MCF 10A (cell line): ENCODE measurements at places on chromosomes 3 and 15.

DNA sequence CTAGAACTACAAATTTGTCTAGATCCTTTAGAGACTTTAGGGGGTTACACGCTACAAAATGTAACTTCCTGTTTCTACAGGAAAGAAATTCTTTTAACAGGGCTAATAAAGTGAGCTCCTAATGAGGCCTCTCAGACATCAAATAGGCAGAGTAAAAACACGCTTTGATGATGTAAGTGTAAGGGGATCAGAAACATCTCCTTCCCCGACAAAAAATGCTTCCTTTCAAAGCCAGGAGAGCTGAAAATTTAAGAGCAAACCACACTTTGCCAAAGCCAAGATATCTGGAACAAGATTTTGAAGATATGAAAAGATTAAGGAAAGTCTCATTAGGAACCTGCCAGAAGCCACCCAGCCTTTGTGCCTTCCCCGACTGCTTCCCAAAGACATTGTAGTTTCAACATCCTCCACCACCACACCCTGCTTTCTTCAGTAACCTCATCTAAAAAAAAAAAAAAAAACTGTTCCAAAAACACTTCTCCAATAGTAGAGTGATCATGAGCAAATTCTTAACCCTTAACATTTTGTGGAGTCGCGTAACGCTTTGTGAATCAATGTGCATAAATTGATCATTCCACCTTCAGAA is 505.0 kb upstream of the THBS1 start:
- no peaks in the 10 kb centered on the region for H3K27me3 ChIP-seq
- H3K4me1 ChIP-seq = peaks cover 11% of the 10 kb centered on the region
- no peak for DNase-seq
- H3K36me3 ChIP-seq = no peaks in the 10 kb centered on the region
- H3K27ac ChIP-seq = no peak overlapping the region
- no peak overlapping the region for H3K4me3 ChIP-seq

DNA sequence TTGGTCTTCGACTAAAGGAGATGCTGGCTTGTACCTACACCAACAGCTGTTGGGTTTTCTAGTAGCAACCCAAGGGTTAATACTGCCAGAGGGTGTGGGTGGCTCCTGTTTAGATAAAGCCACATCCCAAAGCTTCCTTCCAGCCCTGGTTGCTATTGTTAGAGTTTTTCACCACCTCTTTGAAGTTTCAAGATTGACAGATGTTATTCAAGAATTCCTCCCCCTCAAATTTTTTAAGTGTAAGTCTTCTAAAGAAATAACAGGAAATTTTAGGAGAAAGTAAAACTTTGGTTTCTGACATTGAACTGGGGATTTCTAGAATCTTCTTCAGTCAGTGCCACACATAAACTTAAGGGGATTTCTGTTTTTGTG is 60.9 kb downstream of the TGFBR2 start:
- H3K4me3 ChIP-seq = no peak overlapping the region
- H3K27me3 ChIP-seq = no peaks in the 10 kb centered on the region
- peaks cover 6% of the 10 kb centered on the region for H3K4me1 ChIP-seq
- DNase-seq = peak; percentile 30

DNA sequence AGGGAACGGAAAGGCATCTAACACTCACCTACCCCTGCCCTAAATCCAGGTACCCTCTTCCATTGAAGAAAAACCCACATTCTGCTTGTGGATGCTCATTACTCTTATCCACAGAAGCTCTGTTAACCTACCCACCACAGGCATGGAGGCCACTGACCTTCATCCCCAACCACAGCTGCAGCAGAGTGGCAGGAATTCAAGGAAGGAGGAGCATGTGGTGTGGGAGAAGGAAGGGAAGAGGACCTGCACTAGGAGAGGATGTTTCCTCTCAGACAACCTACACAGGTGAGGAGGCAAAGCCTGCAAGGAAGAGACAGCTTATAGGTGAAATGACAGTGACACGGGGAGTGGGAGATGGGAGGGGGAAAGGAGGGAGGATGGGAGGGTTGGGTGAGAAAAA is 192.5 kb upstream of the TSC22D2 start:
- no peak overlapping the region for H3K4me3 ChIP-seq
- H3K36me3 ChIP-seq = no peaks in the 10 kb centered on the region
- DNase-seq = no peak
- peaks cover 11% of the 10 kb centered on the region for H3K4me1 ChIP-seq

DNA sequence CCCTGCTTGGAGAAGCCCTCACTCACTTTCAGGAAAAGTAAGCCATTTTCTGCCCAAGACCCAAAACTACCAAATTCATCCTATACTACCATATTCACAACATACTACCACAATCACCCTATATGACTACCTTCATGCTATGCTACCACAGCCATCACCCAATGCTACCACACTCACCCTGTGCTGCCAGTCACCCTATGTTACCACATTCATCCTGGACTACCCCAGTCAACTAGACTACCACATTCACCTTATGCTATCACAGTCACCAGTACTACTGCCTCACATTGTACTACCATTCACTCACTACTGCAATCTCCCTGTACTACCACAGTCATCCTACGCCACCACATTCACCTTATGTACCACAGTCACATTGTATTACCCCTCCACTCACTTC is 58.4 kb upstream of the CDV3 start:
- no peak overlapping the region for H3K4me3 ChIP-seq
- DNase-seq = no peak
- no peaks in the 10 kb centered on the region for H3K4me1 ChIP-seq
- no peak overlapping the region for H3K27ac ChIP-seq
- H3K27me3 ChIP-seq = no peaks in the 10 kb centered on the region

- H3K36me3 ChIP-seq = peaks cover 69% of the 10 kb centered on the region
- no peak overlapping the region for H3K4me3 ChIP-seq
- no peaks in the 10 kb centered on the region for H3K27me3 ChIP-seq
- DNase-seq = no peak
- no peak overlapping the region for H3K27ac ChIP-seq
Observed at GRCh38 chr3:177037241-177037640, 160.0 kb downstream of the TBL1XR1 start.

DNA sequence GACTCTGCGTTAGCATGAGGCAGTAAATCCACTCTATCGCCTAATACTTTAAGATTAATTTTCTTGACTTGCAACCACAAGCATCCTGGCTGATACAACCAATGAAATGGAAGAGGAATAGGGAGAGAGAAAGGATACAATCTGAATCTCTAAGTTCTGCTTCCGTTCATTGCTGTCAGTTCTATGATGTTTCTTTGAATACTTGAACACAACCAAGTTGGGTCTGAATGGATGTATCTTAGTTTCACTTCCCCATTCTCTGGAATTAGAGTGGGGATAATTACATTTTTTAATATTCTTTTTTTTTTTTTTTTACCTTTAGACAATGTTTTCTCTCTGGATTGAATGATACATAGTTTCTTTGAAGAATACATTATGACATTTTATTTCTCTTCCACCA is 22.9 kb downstream of the PDE8A start:
- peaks cover 14% of the 10 kb centered on the region for H3K4me1 ChIP-seq
- H3K27ac ChIP-seq = no peak overlapping the region
- H3K36me3 ChIP-seq = no peaks in the 10 kb centered on the region
- no peak for DNase-seq
- no peak overlapping the region for H3K4me3 ChIP-seq

DNA sequence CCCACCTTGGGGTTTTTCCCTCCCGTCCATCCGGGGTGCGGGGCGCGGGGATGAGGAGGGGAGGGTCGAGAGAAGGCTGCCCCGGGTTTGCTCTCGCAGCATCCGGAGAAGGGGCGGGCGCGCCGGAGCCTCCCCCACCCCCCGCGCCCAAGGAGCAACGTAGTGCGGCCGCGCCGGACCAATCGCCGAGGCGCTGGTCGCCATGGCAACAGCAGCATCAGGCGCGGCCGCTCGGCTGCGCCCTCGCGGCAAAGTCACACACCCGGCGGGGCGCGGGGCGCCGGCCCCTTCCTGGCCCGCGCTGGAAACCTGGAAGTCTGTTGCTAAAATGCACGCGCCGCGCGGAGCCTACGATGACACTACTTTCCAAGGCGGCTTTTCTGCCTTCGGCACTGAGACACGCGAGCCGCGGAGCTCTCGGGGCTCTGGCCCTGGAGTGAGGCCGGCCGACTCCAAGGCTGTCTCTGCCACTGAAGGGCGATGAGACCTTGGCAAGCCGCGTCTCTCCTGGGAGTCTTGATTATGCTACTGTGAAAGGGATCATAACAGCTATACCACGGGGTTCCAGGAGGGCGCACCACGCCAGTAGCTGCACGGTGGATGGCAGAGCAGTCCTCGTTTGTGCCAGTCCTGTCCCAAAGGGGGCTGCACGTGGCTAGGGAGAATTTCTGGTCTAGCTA is at the start of gene IQSEC1:
Gene IQSEC1 (minus strand): TSS at position 104 of the 680 bp plus-strand sequence. CDS start 415 bp downstream, outside the sequence.
- no peaks in the 10 kb centered on the region for H3K36me3 ChIP-seq
- H3K27ac ChIP-seq = no peak within 1 kb of the TSS
- no peak for DNase-seq
- H3K27me3 ChIP-seq = peaks cover 52% of the 10 kb centered on the region

DNA sequence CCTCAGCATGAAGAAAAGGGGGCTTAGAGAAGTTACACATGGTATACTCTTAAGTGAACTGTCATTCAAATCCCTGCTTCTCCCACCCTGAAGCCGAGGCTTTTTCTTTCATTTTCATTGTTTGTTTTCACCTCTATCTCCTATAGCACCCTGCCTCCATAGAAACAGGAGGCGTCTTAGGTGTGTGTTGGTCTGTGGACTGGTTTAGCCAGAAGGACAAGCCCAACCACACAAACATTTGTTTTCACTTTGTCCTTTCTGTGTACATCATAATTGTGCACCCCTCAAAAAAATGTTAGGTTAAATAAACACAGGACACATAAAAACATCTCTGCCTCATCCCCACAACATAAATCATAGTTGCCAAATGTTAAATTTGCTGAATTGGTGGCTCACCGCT is 73.3 kb upstream of the UBE2E2 start:
- H3K4me3 ChIP-seq = no peak overlapping the region
- H3K4me1 ChIP-seq = no peaks in the 10 kb centered on the region
- H3K27me3 ChIP-seq = peaks cover 18% of the 10 kb centered on the region
- no peak for DNase-seq
- H3K27ac ChIP-seq = no peak overlapping the region
- H3K36me3 ChIP-seq = peaks cover 6% of the 10 kb centered on the region

DNA sequence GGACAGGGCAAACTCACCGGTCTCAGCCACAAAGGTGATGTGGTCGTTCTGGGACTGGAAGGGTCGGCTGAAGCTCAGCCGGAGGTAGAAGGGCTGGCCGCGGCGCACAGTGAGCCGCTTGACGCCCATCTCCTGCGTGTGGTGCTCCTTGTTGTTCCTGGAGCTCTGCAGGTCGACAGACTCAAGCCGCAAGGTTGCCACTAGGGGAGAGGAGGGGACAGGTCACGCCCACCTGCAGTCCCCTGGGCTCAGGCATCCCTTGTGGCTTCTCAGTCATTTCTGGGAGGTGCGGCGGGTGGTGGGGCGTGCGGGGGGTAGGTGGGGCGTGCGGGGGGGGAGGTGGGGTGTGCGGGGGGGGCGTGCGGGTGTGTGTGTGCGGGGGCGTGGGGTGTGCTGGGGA is 26.7 kb upstream of the TGM5 start:
- H3K4me3 ChIP-seq = no peak overlapping the region
- H3K27me3 ChIP-seq = peaks cover 38% of the 10 kb centered on the region
- H3K36me3 ChIP-seq = no peaks in the 10 kb centered on the region
- H3K27ac ChIP-seq = no peak overlapping the region

DNA sequence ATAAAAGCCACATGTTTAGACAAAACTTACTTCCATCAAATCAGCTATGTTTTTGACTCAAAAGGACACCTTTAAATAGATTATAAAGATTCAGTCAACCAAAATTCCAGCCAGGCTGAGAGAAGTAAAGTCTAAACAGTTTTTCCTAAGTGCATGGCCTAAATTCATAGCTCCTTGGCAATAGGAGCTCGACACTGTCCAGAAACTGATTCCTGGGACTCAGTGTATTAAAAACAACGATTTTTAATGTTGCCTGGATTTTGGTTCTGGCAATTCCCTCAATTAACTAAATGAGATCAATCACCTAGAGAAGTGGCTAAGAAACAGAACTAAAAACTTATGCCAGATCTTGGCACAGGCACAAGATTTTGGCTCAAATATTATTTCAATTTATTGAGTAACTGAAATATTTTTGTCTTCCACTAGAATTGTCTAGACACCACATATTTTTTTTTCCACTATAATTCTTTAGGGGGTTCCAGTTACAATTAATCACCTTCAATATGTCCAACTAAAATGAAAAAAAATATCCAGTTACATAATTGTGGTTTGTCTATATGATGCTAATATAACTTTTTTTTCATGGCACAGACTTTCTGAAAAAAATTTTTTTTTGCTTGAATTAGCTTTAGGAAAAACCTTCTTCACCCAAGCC is 135.9 kb downstream of the TFDP2 start:
- no peaks in the 10 kb centered on the region for H3K27me3 ChIP-seq
- no peak for DNase-seq
- no peak overlapping the region for H3K27ac ChIP-seq

DNA sequence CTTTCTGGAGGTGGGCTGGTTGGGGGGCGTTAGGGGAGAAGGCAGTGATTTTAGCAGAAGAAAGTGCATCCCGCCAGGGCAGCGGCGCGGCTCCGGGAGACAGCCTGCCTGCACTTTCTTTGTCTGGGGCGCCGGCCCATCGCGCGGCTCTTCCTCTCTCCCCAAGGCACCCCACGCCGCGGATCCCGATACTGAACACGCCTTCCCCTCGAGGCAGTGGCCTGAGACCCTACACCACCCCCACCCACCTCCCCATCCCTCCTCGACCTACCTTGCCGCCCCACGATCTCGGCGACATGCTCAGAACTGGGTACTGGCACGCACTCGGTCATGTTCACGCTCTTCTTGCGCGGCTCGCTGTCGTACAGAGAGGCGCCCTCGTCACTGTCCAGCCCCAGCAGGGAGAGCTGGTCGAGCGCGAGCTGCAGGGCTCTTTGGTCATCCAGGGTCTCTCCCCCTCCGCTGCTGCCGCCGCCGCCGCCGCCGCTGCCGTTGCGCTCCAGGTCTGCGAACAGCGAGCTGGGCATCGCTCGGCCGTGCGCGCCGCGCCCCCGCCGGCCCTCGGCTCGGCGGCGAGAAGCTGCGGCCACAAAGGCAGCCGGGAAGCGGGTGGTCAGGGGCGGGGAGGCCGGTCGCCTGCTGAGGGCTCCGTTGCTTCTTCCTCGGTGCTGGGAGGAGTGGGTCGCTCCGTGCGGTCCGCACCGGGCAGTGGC is 483 bp downstream of the MEX3B start:
- H3K27me3 ChIP-seq = peaks cover 18% of the 10 kb centered on the region
- H3K27ac ChIP-seq = no peak overlapping the region
- peak; percentile 35 for DNase-seq
- peak overlapping the region; percentile 91 for H3K4me3 ChIP-seq
- no peaks in the 10 kb centered on the region for H3K4me1 ChIP-seq
- H3K36me3 ChIP-seq = no peaks in the 10 kb centered on the region

- H3K4me1 ChIP-seq = no peaks in the 10 kb centered on the region
- H3K36me3 ChIP-seq = peaks cover under 1% of the 10 kb centered on the region
- no peak overlapping the region for H3K27ac ChIP-seq
- H3K27me3 ChIP-seq = no peaks in the 10 kb centered on the region
Observed at GRCh38 chr3:53217175-53217574, 38.6 kb downstream of the TKT start.

GRCh38 chr15:74505837-74506514 is 35.0 kb upstream of the ARID3B start:
- peaks cover 7% of the 10 kb centered on the region for H3K36me3 ChIP-seq
- H3K27me3 ChIP-seq = no peaks in the 10 kb centered on the region
- no peak for DNase-seq
- H3K27ac ChIP-seq = no peak overlapping the region
- H3K4me1 ChIP-seq = no peaks in the 10 kb centered on the region
